ENCODE measurements at places on chromosomes 4 and X.

- DNase-seq: no peak
Observed at GRCh38 chr4:94459462-94460161, 7.9 kb downstream of the PDLIM5 start.

DNA sequence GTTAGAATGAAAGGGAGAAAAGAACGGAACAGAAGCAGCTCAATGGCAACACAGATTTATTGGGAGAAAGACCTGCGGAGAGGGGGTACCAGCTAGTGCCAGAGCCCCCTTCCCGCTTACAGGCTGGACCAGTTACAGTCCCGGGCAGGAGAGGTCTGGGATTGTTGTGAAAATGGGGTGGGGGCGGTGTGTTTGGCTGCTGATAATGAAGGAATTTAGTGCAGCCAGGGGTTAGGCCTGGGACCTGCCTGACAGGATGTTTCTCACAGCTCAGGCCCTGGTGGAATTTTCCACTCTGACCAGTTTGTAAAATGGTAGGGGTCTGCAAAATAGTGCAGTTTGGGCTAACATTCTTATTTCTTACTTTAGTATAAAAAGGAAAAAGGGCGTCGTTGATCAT is 75.4 kb upstream of the SPIN4 start:
- DNase-seq: no peak

GRCh38 chr4:141020801-141021261 is 112.4 kb downstream of the RNF150 start:
- DNase-seq: no peak

DNA sequence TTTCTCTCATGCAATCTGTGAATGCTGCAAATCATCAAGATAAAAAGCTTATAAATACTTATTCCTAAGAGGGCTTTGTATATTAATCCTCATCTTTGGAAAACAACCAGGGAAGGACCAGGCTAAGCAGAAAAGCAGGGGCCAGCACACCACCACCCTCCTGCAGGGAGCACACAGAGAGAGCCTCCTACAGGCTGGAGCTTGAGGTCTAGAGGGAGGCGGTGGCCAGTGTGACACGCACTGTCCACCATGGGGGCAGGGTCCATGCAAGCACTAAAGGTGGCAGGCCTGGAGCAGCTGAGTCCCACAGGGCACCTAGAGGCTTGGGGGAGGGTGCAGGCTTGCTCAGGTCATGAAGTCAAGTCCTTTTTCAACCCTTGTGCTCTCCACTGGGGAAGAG is 236.9 kb downstream of the TACR3 start:
- no peak for DNase-seq

DNA sequence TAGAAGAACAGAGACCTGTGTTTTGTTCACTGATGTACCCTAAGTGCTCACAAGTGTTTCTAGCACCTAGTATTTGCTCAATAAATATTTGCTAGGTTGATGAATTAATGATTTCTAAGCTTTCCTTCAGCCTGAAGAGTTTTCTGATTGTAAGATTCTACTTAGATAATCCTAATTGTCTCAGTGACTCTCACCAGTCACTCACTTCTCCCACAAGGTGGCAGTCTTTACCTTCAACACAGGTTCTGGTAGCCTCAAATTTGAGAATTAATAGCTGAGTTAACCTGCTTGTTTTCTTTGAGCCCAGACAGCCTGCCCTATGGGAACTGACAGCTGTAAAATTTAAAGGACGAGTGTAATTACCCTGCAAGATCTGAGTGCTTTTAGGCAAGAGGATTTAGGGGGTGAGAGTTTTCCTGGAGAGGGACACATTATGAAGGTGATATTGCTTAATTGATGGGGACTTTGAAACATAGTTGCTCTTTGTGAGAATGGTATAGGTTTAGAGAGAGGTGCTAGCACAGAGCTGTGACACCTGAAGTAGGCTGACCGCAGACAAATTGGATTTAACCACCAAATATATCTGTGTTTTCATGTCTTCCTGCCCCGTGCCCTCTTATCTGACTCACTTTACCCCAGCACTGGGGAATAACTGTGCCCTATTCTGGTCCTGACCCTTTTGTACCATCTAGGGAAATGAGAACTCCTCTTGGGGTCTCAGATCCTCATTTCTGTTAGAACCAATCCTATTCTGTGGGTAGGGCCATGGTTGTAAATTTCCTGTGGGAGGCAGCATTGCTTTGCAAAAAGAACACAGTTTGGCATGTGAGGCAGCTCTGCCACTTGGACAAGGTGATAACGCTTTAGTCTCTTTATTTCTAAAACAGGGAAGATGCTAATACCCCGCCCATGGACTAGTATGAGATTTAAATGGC is 27.7 kb downstream of the CD38 start:
- peak; percentile 34 for DNase-seq

GRCh38 chr4:148540622-148541326 is 98.6 kb upstream of the NR3C2 start:
- no peak for DNase-seq

DNA sequence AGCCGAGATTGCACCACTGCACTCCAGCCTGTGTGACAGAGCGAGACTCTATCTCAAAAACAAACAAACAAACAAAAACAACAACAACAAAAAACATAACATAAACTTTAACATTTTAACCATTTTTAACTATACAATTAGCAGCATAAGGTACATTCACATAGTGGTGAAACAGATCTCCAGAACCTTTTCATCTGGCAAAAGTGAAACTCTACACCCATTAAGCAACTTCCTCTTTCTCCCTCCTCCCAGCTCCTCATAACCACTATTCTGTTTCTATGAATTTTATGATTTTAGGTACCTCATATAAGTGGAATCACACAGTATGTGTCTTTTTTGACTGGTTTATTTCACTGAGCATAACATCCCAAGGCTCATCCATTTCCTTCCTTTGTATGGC is 103.6 kb downstream of the FAM13A start:
- no peak for DNase-seq

- no peak for DNase-seq
Observed at GRCh38 chrX:19698122-19698521, 182.8 kb upstream of the MAP3K15 start.

- DNase-seq: no peak
Observed at GRCh38 chr4:152973629-152974467, 37.7 kb downstream of the FHDC1 start.

GRCh38 chrX:17017134-17017533 is 70.7 kb downstream of the REPS2 start:
- no peak for DNase-seq

DNA sequence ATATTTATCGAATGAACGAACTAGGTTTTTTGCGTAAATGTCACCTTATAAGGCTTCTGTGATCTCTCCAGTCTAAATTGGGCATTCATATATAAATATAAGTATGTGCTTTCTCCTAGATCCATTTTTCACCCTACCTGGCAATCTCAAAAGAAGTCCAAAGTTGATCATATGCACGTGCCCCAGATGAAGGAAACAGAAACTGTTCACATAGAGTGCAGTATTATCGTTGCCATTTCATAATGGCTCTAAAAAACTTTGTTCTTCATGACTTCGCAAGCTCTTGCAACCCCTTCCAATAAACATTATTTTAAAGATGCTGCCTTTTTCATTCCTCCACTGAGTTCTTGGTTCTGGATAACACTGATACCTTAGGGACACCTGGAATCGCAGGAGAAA is 708 bp downstream of the INTS12 start:
- DNase-seq: no peak

DNA sequence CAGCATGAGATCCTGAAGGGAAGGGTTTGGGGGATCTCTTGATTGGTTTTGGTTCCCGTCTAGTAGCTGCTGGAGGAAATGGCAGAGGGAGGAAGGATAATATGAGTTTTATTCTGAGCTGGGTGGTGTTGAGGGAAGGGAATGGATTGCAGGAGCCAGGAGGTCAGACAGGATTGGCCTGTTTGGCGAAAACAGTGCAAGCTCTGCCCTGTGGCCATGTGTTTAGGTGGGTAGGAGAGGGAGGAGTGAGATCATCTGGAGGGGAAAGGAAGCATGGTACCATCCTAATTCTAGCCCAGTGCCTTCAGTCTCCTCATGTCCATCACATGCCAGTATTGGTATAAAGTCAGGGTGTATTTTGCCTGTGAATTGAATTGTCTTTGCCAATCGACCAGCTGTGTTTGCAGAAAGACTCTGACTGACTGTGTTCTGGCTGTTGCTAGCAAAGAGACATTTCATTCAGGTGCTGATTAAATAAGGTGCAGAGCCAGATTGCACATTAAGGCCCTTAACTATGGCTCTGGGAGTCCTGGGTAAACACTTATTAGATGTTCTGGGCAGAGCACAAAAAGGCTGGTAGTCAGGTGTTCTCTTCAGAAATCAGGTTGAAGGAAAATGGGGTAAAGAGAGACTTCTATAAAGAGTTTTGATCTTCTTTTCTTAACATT is 10.0 kb downstream of the TMEM164 start:
- DNase-seq: no peak

All from glomerular endothelial cell (primary cell).